IPS-NIHi11 (cell line): ENCODE measurements at places on chromosomes 11 and 22.
A peak's percentile ranks its signal among the peaks of the same experiment; 100 is the strongest.

DNA sequence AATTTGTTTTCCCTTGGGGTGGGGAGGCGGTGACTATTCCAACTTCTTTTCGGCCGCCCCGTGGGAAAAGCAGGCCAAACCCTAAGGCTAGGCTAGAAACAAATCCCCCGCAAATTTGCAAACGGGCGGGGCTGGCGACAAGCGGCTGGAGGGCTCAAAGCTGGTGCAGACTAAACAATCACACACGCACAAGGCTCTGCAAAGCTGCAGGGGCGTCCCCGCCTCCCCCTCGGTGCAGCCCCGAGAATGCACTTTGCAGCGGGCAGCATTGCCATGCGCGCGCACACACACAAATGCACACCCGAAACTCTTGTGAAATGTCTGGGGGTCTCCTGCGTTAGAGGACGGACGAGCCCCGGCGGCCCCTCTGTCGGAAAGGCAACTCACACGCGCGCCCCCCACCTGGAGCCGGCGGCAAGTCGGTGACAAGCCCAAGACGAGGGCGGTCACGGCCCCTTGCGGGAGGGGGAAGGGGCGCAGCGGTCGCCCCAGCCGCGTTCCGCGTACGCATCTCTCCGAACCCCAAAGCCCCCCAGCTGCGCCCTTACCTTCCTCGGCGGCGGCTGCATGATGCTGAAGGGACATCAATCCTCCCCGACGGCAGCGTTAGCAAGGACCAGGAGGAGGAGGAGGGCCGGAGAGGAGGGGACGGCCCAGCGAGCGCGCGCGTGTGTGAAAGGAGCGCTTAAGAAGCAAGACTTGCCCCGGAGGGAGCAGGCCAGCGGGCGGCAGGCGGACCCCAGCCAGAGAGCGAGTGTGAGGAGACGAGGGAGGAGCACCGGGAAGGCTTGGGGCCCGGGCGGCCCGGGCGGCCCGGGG, 600 bp downstream of the FCHSD2 start:
- DNase-seq: peak; percentile 63

GRCh38 chr11:108221911-108222573, 396 bp downstream of the NPAT start:
- no peak for DNase-seq

DNA sequence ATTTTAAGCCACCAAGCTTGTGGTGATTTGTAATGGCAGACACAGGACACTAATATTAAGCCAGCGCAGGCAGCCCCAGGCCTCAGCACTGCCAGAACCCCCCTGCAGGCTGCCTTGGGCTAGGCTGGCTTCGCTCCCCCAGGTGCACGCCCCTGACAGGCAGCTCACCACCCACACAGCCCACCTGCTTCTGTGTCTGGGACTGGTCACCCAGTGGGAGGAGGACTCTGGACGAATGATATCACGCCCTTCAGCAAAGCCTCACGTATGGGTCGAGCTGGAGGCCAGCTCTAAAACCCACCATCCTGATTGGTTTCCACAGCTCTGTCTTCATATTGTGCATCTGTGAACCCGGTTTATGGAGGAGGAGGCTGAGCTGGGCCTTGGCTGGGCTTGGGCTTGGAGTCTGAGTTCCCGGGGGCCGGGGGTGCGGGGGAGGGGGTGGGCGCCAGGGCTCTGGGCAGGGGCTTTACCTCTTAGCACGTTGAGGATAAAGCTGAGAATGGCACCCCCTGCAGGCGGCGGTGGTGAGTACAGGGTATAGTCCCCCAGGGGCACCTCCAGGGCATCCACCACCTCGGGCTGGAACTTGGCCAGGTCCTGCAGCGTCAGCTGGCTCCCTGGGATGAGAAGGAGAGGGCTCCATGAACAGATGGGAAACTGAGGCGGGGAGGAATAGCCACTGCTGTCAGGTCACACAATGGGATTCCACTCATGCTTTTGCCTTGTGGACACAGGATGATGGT, 13.8 kb downstream of the GGT5 start:
- DNase-seq: peak; percentile 92

DNA sequence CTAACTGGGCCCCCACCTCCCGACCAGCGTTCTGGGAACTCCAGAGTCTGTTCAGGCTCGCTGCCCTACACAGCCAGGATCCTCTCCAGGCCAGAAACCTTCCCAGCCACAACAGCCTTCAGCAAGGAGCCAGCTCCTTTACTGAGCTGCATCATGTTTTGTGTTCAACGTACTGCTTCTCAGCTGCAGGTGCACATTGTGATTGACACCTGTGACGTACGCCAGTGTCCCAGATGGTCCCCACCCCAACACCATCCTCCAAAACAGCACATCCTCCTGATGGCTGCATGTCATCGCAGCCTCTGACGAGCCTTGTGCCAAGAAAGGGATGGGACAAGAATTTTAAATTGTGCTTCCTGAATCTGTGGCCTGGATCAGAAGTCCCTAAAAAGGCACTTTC, 117.5 kb downstream of the SPATA19 start:
- DNase-seq: no peak

DNA sequence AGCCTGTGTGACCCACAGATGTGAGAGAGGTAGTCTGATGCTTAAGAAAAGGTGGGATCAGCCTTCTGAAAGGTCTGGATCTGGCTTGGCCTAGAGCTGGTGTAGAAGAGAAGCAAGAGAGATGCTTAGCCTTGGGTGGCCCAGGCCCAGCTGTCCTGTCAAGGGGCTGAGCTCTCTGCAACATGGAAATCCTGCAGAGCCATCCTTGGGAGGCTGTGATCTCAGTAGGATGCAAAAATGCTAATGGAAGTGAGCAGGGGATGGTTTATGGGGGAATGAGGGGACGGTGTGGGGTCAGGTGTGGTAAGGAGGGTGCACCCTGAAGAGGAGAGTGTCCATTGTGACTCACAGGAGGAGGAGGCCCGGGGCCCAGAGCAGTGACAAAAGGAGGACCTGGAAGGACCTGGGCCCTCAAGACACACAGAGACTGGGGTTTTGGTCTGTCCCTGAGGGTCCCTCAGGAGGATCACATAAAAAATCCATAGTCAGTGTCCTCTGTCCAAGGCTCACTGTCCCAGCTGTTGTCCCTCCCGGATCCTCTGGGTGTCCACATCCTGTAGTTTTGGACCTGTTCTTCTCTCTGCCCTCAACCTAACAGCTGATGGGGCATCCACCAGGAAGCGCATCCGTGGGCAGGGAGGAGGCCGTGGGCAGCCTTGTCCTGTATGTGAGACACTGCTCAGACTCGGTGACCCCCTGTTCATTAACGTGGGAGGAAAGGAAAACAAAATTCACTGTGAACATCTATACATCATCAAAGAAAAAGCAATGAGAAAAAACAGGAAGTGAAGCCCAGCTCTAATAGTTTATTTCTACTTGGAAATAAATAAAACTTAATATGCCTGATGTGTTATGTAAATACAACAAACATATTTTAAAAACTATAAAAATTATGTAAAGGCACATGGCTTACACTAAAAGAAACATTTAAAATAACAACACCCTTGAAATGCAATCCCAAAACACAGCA, 129.8 kb downstream of the ZNF280B start:
- DNase-seq: no peak

- no peak for DNase-seq
Measured at GRCh38 chr22:42811459-42811858, 45.6 kb downstream of the ARFGAP3 start.

DNA sequence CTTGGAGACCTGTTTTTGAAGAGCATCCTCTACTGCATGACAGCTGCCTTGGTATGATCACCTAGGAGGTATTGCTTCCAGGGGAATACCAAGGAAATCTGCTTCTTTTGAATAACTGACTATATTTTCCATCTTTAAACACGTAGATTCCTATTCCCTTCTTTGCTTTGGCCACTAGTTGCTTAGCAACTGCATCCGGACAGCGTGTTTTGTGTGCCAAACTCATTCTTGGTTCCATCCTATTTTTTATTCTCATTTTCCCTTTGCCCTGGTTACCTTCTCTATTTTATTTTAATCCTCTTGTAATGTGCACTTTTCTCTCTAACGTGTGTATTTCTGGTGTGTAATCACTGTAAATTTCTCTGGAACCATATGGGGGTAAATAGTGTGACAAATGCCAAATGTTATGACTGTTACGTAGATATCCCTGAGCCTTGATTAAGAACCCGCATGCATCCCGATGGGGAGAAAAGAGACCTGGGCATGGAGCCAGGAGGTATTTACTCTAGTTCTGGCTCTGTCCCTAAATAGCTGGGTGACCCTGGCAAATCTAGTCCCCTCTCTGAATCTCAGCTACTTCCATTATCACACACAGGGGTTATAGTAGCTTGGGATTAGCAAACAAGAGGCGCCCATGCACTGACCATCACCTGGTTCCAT, 241.7 kb downstream of the MIAT start:
- no peak for DNase-seq
